Activated naive CD4-positive, alpha-beta T cell treated with anti-CD3 and anti-CD28 coated beads, Interleukin-2, amount 10 ng/mL, durations not matched to agents 7 days and 5 days (primary cell): ENCODE measurements at places on chromosomes 5 and 9.

- DNase-seq, result no peak
- no peak overlapping the region for H3K4me3 ChIP-seq
- no peaks in the 10 kb centered on the region for H3K36me3 ChIP-seq
- H3K27me3 ChIP-seq, result peaks cover 65% of the 10 kb centered on the region
- no peak overlapping the region for H3K27ac ChIP-seq
Measured at GRCh38 chr5:77845324-77845646, 69.1 kb upstream of the TBCA start.

DNA sequence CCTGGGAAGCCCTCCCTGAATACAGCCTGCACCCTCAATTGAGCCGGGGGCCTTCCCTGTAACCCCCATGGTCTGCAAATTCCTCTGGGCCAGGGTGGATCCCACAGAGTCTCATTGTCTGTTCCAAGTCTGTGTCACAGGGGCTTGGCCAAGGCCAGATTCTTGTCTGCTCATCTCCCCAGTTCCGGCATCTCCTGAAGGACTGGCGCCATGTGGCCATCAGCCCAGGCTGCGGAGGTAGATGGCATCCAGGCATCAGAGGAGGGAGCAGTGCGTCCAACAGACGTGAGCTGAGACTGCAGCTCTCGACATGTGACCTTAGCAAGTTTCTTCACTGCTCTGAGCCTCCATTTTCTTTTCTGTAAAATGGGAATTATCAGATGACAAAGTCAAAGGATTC lies 37.3 kb upstream of the RPL26L1 start:
- H3K4me1 ChIP-seq, result peaks cover 10% of the 10 kb centered on the region
- peaks cover 3% of the 10 kb centered on the region for H3K36me3 ChIP-seq
- H3K27ac ChIP-seq, result no peak overlapping the region
- no peak overlapping the region for H3K4me3 ChIP-seq

DNA sequence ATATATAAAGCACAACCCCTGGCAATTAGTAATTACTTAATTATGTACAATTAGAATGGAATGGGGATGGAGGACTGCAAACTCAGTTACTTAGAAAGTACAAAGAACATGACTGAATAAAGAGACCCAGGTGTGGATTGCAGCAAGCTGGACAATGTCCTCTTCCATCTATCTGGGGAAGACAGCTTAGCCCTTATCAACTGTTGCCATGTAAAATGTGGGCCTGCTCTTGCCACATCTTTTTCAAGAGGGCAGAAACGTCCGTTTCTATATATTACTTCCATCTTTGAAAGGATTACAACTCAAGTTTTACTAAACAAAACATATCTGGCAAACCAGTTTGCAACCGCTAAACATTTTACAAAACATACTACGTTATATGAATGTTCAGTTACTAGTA lies 26.2 kb downstream of the GOLPH3 start:
- H3K36me3 ChIP-seq, result peaks cover 25% of the 10 kb centered on the region
- H3K4me1 ChIP-seq, result peaks cover 17% of the 10 kb centered on the region
- no peak for DNase-seq
- no peaks in the 10 kb centered on the region for H3K27me3 ChIP-seq
- H3K4me3 ChIP-seq, result no peak overlapping the region
- no peak overlapping the region for H3K27ac ChIP-seq

DNA sequence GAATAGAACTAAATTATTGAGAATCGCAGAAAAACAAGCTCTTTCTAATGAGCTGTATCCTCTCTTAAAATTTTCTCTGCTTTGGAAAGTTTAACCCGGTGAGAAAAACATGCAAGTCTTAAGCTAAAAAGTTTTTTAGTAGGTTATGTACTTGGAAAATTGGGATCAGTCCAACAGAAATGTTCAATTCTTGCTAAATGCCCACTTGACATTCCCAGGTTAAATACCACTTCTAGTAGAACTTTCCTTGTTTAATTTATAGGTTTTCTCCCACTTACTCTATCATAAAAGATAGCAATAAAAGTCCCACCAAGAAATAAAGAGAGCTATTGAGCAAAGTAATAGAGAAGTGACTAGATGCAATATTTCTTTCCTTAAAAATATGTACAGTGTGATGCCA lies 157.1 kb downstream of the CCDC192 start:
- H3K27me3 ChIP-seq, result no peaks in the 10 kb centered on the region
- DNase-seq, result no peak
- peaks cover 4% of the 10 kb centered on the region for H3K4me1 ChIP-seq
- no peak overlapping the region for H3K27ac ChIP-seq
- H3K36me3 ChIP-seq, result no peaks in the 10 kb centered on the region
- H3K4me3 ChIP-seq, result no peak overlapping the region

DNA sequence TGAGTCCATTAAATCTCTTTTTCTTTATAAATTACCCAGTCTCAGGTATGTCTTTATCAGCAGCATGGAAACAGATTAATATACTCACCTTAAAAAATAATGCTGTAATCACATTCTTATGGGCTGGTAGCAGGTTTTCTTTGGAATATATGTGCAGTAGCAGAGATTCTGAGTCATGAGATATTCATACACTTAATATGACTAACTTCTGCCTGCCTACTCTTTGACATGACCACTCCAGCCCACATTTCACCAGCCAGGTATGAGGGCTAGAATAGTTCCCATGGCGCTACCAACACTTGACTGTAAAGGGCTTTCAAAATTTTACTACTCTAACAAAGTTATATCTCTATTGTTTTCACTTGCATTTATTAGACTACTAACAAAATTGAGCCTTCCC lies 74.1 kb upstream of the GHR start:
- no peaks in the 10 kb centered on the region for H3K36me3 ChIP-seq
- no peaks in the 10 kb centered on the region for H3K27me3 ChIP-seq
- DNase-seq, result no peak
- no peak overlapping the region for H3K27ac ChIP-seq
- H3K4me1 ChIP-seq, result no peaks in the 10 kb centered on the region
- no peak overlapping the region for H3K4me3 ChIP-seq

GRCh38 chr5:116750631-116751580 lies 176.3 kb upstream of the SEMA6A start:
- H3K27me3 ChIP-seq, result no peaks in the 10 kb centered on the region
- DNase-seq, result no peak
- no peak overlapping the region for H3K4me3 ChIP-seq
- no peak overlapping the region for H3K27ac ChIP-seq
- no peaks in the 10 kb centered on the region for H3K4me1 ChIP-seq
- no peaks in the 10 kb centered on the region for H3K36me3 ChIP-seq

GRCh38 chr9:82354279-82354659 lies 365.7 kb downstream of the SPATA31D1 start:
- no peak overlapping the region for H3K27ac ChIP-seq
- H3K4me3 ChIP-seq, result no peak overlapping the region
- DNase-seq, result no peak
- H3K27me3 ChIP-seq, result no peaks in the 10 kb centered on the region
- H3K36me3 ChIP-seq, result no peaks in the 10 kb centered on the region

DNA sequence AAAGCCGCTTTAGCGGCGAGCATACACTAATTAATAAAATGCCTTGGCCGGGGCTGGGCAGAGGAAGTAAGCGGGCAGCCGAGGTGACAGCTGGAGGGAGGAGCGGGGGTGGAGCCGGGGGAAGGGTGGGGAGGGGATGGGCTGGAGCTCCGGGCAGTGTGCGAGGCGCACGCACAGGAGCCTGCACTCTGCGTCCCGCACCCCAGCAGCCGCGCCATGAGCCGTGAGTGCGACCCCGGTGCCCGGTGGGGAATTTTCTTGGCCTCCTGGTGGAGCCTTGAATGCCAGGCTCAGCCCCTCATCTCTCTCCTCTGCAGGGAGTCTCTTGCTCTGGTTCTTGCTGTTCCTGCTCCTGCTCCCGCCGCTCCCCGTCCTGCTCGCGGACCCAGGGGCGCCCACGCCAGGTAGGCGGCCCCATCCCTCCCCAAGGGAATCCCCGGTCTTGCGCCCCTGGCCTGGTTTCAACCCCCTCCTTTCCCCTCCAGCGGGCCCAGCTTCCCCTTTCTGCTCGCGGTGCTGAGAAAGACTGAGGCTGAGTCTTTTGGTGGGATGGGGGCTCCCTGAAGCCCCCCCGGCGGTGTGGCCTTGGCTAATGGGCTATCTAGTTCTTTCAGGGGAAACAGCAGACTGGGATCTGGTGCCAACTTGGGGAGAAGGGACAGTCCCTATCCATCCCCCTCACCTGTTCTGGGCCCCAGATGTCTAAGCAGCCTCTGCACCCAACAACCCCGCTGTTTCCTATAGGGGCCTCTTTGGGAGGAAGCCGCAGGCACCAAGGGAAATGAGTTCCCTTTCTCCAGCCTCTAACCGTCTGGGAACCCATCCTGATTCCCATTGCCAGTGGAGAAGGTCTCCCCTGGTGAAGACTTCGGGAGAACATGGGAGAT lies at the start of gene PTGS1:
Gene PTGS1 (plus strand): TSS at position 156 of the 887 bp plus-strand sequence. CDS start 61 bp downstream, at position 217.
- peak; percentile 33 for DNase-seq
- H3K36me3 ChIP-seq, result no peaks in the 10 kb centered on the region
- H3K27me3 ChIP-seq, result peaks cover 64% of the 10 kb centered on the region
- H3K4me1 ChIP-seq, result peaks cover 11% of the 10 kb centered on the region
- no peak within 1 kb of the TSS for H3K27ac ChIP-seq

DNA sequence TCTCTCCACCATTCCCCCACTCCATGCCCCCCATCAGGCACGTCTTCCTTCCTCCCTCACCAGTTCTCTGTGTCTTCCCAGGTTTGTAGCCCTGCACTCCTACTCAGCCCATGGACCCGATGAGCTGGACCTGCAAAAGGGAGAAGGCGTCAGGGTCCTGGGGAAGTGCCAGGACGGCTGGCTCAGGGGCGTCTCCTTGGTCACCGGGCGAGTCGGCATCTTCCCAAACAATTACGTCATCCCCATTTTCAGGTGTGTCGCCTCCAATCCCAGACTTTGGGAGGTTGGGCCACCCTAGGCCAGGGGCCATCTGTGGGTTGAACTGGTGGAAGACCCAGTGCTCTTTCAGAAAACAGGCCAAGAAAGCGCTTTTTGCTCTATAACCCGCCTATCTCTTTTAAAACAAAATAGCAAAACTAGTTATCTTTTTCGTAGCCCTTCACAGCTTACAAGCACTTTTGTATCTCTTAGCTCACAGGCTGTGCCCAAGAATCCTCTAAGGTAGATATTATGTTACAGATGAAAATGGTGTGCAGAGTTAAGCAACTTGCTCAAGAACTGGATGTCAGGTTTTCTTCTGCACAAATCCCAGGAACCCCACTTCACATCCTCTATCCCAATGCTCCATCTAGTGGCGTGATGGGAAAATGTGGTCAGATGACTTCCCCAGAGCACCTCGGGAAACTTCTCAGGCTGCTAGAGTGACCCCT lies 56.2 kb downstream of the PLAC8L1 start:
- H3K27ac ChIP-seq, result no peak overlapping the region
- DNase-seq, result no peak
- no peak overlapping the region for H3K4me3 ChIP-seq
- no peaks in the 10 kb centered on the region for H3K36me3 ChIP-seq
- no peaks in the 10 kb centered on the region for H3K4me1 ChIP-seq

DNA sequence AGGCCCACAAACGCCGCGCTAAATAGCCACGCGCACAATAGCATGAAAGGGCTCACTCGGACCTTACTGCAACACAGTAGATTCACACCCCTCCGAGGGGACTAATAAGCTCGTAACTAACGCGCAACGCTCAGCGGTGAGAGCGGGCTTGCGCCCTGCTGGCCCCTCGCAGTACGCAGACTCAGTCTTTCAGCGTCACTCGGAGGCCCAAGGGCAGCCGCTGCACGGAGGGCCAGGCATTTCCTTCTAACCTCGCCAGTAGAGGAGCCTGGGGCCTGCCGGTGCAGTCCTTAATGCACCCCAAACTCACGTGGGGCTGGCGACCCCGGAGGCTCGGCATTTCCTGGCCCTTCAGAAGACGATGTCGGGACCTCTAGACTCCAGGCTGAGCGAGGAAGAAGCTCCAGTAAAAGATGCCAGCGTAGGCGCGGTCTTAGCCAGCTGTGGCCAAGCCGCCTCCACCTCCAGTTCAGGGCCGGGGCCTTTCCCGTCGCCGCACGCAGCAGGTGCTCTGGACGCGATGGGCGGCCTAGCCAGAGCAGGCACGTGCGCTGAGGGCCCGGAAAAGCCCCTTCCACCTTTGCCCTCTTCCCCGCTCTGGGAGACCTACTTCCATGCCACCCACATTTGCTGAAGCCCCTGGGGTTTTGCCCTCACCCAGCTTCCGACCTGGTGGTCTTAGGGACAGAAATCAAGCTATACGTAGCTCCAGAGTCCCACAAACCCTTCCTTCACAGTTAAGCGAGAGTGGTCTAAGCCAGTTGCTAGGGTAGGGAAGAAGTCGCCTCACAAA lies 38.3 kb upstream of the TIFAB start:
- no peak overlapping the region for H3K27ac ChIP-seq
- peaks cover 2% of the 10 kb centered on the region for H3K36me3 ChIP-seq
- peaks cover 100% of the 10 kb centered on the region for H3K27me3 ChIP-seq
- no peak overlapping the region for H3K4me3 ChIP-seq

DNA sequence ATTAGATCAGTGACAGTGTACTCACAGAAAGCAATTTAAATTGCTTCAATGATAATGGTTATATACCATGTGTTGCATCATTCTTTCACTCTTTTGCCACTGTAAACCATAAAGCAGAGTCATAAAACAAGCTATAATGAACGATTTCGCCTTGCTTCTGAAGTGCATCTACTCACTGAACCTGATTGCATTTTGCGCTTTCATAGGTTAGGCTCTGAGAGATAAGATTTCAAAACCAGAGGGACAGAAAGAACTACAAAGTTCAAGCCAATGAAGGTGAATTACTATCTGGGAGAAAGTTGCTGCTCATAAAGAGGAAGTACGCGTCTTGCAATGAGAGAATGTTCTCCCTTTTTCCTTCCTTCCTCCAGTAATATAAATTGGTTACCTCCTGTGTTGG lies 412.7 kb downstream of the CETN3 start:
- no peak overlapping the region for H3K27ac ChIP-seq
- no peaks in the 10 kb centered on the region for H3K27me3 ChIP-seq
- no peak overlapping the region for H3K4me3 ChIP-seq
- DNase-seq, result no peak
- no peaks in the 10 kb centered on the region for H3K4me1 ChIP-seq

DNA sequence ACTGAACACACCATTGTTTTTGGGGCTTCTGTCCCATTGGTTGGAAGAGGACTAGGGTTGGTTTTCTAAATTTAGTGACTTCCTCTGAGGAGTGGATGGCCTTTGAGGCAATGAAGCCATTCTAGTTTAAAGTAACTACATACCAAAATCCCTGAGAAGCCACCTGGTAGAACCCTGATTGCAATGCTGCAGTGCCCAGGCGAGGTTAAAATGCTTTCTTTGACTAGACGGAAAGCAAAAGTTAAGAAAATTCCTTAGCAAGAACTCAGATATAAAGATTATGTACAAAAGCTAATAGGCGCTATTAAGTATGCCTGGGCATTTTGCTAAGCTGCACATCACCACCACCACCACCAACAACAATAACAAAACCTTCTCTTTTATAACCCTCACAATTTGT lies 20.6 kb downstream of the GLRX start:
- H3K4me1 ChIP-seq, result peaks cover 13% of the 10 kb centered on the region
- DNase-seq, result no peak
- H3K4me3 ChIP-seq, result no peak overlapping the region
- no peaks in the 10 kb centered on the region for H3K27me3 ChIP-seq
- peaks cover 33% of the 10 kb centered on the region for H3K36me3 ChIP-seq

- DNase-seq, result no peak
- no peaks in the 10 kb centered on the region for H3K4me1 ChIP-seq
- H3K4me3 ChIP-seq, result no peak overlapping the region
- H3K36me3 ChIP-seq, result no peaks in the 10 kb centered on the region
Measured at GRCh38 chr5:2410451-2410850, 341.0 kb downstream of the IRX2 start.
